ENCODE measurements at places on chromosomes 12 and 14.

- DNase-seq, result no peak
Observed at GRCh38 chr12:18898470-18898869, 160.6 kb downstream of the CAPZA3 start.

DNA sequence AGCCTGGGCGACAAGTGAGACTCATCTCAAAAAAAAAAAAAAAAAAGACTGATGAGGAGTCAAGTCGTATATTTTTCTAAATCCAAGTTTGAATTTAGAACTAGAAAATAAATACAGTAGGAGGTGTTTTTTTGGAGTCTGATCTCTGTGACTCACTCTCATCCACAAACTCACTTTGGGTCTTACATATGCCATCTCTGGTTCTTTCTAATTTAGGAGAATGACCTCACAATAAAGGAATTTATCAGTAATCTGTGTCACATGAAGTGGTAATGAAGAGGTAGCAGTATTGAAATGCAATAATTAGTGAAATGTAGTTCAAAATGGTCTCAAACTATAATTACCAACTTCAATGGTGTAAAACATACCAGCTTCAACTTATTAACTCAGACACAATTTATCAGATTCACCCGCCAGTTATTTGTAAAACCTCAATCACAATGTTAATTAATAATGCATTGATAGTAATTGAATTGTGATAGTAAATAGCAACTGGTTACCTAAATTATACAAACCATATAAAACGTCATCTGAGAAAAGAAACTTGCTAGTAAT is 4.4 kb upstream of the CFL2 start:
- DNase-seq, result no peak

- DNase-seq, result peak; percentile 49
Observed at GRCh38 chr12:76346798-76347420, 1.3 kb downstream of the BBS10 start.

- DNase-seq, result no peak
Observed at GRCh38 chr12:106343214-106343528, 14.4 kb upstream of the POLR3B start.

DNA sequence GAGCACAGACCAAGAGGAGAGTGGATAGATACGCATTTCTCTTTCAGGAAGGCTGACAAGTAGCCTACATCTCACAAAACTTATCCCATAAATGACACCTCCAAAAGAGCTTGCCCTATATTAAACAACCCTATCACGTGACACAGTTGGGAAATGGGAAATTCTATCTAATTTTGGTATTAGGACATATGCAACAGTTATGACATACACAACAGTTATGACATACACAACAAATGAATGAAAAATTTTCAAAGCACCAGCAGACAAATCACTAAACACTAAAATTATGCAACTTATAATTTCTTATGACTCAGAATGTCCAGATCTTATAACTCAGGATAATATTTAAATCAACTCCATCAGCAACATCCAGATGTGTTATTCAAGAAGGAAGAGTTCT is 54.1 kb downstream of the DUSP16 start:
- DNase-seq, result no peak

- no peak for DNase-seq
Observed at GRCh38 chr14:53916239-53916638, 40.4 kb downstream of the BMP4 start.

DNA sequence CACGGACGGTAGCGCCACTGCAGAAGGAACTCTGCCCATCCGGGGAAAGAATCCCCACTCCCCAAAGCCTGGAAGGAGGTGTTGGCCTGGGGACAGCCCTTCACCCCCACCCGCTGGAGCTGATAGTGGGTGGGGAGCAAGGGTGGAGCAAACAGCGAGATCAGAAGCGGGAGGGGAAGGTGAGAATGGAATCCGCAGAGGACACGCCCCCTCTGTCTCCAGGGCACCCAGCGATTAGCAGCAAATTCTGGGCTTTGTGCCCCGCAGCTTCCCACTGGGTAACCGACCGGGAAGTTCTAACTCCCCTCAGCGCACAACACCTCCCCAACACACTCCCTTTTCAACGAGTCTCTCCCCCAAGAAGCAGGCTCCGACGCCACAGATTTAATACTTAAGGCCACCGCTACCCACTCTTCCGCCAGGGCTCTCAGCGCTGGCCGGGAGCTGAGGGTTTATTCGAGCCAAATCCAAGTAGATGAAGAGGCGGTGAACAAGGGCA is 1.4 kb downstream of the SLC25A29 start:
- DNase-seq, result peak; percentile 61

- DNase-seq, result no peak
Observed at GRCh38 chr14:51592836-51593235, 58.9 kb upstream of the FRMD6 start.

All from NCI-H526 (cell line).